ENCODE measurements at places on chromosomes 16 and 17.

GRCh38 chr17:80940171-80941123, 51.2 kb upstream of the CHMP6 start:
- no peak for DNase-seq

- DNase-seq, result no peak
Measured at GRCh38 chr16:83117810-83118209, 491.0 kb downstream of the CDH13 start.

- no peak for DNase-seq
Measured at GRCh38 chr17:8464941-8465340, 29.3 kb downstream of the NDEL1 start.

DNA sequence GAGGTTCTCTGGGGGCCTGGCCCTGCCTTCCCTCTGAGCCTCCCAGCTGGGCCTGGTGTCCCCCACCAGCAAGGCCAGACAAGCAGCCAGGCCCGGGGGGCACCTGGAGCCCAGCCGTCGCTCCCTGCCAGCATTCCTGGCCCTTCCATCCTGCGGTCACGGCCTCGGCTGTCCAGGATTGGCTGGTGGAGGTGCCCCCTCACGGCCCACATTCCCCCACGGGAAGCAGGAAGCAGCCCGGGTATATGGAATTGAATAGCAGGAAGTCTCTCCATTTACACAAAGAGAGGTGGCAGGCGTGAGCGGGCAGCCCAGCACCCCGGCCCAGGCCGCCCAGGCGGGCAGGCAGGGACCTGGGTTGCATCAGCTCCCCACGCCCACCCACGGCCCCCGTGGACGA, 14.5 kb downstream of the TRAF7 start:
- no peak for DNase-seq

DNA sequence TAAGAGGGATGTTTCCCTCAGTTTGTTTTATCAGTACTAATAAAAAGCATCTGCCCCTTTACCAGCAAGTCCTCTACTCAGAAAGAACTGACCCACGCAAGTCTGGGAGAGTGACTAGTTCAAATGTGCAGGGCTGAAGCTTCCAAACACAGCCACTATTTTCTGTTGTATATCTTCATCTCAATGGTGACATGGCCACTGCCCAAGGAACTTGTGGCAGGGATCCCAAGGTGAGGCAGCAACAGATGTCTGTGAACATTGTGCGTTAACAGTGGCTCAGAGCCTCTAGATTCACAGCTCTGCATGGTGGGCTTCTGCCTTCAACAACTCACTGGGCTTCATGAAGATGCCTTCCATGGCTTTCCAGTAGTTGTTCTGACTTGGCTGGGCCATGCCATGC, 3.7 kb upstream of the BLTP2 start:
- DNase-seq, result no peak

GRCh38 chr16:14056970-14057369, 14.1 kb upstream of the MRTFB start:
- no peak for DNase-seq

DNA sequence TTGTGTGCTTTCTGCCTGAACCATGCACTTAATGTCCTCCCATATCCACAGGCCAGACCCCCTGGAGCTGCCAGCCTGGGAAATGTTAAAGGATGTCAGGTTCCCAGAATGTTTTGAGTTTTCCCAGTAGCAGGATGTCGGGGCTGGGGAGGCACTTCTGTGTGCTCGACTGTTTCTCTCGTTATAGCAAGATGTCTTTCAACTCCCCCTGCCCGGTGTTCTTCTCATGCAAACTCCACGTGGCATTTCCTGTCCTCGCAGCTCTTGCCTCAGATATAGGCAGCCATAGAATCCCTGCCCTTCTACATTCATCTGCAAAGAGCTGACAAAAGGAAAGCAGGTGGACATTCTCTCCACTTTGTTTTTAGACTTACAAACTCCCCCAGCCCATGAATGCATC, 457.2 kb upstream of the CDH11 start:
- no peak for DNase-seq

DNA sequence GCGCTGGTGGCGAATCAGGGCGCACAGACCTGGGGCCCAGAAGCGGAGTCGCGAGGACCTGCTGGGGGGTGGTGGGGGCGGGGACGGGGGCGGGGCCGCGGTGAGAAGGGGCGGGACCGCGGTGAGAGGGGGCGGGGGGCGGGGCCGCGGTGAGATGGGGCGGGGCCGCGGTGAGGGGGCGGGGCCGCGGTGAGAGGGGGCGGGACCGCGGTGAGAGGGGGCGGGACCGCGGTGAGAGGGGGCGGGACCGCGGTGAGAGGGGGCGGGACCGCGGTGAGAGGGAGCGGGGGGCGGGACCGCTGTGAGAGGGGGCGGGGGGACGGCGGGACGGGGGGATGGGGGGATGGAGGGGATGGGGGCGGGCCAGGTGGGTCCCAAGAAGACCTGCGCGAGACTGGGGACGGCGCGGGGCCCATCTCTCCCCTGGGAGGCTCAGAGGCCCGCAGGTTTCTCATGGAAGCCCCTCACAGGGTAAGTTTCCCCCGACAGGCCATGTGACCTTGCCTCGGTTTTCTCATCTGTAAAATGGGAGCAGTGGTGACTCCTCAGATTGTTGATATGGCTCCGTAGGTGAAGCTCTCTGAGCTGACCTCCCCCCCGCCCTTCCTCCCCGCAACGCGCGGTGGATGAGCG, 28.6 kb upstream of the DBNDD1 start:
- DNase-seq, result no peak

GRCh38 chr16:48446534-48446920, 61.3 kb upstream of the SIAH1 start:
- no peak for DNase-seq

DNA sequence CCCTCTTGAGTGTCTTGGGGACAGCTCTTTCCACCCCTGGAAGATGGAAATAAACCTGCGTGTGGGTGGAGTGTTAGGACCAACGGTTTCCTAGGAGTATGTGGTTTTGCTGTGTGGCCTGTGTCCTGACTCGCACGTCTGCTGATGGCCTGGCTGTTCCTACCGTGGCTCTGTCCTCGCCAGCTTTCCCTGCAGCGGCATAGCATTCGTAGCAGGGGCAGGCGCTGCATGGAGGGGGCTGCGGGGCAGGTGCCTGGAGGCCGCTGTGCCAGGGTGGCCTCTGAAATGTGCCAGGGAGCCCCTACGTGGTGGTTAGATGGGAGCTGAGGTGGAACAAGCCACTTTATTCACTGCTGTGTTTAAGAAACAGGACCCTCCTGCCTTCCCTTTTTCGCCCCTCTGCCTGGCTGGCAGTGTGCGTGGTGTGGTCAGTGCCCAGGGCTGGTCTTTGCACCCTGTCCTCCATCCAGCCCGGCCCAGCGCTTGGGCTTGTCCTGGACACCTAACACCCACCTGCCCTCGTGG, 10.6 kb downstream of the SLC16A3 start:
- no peak for DNase-seq

DNA sequence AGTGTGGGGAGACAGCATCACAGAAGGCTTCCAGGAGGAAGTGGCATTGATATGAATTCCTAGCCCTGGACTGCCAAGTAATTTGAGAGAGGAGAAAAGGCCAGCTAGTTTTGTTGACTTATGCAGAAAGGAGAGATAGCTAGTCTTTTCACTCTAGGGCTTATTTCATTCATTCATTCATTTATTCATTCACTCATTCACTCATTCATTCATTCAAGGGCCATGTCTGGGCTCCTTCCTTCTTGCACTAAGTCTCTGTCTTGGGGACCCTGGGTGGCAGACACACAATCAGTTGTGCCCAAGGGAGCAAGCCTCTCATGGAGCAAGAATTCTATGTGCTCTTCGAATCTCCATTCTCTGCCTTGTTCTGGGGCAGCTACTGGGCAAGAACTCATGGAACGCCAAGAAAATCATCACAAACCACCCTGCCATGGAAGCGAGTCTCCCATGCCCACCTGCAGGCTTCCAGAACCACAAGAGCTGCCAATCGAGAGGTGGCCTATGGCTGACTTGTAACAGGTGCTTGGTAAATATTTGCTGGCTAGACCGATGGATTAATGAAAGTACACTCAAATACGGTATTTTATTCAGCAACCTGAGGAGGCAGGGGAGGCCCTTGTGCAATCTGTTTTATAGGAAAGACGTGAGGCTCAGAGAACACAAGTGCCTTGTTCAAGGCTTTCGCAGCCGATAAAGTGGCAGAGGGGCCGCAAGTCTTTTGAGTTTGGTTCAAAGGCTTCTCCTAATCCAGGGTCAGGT, 223.6 kb downstream of the XYLT1 start:
- no peak for DNase-seq

DNA sequence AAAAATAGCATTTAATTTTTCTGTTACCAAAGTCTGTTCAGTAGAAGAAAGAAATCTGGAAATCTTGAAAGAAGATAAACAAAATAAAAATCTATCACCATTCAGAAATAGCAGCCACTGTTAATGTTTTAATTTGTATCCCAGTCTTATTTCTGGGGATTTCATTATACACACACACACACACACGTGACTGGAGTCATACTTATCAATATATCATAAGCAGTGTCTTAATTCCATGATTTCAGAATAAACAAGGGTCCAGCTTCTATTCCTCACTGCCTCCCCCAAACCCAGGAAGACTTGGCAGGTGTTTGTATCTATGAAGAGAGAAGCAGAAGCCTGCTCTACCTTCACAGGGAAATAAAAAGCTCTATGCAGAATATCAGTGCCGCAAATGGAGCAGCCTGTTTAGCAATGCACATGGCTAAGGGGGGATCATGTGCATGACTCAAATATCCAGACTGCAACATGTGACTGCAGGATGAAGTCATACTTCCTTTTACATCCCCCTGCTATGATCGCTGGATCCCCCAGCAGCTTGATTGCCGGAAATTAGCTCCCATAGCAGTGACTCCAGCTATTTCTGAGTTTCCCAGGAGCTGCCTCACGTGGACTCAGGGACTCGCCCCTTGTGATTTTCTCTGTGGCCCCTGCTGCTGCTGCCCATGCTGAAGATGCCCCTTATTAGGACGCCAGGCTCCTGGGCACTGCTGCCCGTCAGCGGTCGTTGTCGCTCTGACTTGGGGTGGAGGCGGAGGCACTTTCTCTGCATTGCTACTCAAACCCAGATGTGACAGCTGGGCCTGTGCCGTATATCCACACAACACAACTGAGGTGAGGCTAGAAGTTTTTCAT, 341.0 kb downstream of the CPPED1 start:
- DNase-seq, result no peak

- no peak for DNase-seq
Measured at GRCh38 chr16:89000207-89000959, 23.4 kb upstream of the CBFA2T3 start.

DNA sequence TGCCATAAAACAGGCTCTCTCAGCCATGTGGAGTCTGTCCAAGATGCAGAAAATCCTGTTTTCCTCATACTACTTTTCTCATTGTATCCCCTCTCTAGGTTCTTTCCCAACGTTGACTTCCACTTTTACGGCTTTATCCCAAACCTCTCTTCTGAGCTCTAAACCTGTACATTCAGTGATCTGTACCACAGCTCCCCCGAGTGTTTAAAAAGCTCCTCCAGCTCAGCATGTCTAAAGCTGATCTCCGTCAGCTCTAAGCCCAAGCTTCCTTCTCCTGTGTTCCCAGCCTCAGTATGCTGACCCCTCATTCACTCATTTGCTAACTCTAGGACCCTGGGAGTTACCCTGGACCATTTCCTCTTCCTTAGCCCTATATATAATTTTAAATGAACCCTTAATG, 144.6 kb downstream of the DNAH9 start:
- DNase-seq, result no peak

GRCh38 chr16:27799896-27800295, 250.0 kb downstream of the KATNIP start:
- no peak for DNase-seq

- DNase-seq, result no peak
Measured at GRCh38 chr16:28181515-28181914, 30.2 kb downstream of the XPO6 start.

DNA sequence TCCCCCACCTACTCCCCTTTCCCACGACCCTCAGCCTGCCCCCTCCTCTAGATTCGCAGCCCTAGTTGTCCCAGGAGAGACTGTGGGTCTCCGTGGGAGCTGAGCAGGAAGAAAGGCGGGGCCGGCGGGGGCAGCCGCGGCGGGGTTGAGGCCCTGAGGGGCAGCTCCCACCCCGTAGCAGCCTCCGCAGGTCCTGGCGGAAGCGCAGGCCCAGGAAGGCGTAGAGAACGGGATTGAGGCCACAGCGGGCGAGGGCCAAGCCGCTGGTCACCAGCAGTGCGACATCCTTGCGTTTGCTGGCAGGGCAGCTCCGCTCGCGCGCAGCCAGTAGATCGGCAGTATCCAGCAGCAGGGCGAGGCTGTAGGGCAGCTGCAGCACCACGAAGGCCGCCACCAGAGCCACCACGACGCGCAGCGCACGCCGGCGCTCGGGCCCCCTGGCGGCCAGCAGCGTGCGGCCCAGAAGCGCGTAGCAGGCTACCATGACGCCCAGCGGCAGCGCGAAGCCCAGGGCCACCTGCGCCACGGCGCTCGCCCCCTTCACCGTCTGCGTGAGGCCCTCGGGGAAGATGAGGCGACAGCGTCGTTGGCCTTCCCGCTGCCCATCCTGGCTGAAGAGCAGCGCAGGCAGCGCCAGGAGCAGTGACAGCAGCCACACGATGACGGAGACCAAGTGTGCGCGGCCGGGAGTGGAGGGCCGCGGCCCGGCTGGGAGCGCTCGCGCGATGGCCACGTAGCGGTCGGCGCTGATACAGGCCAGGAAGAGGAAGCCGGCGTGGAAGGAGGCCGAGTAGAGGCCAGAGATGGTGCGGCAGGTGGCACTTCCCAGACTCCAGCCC, 1.9 kb downstream of the CCR10 start:
- peak; percentile 79 for DNase-seq

DNA sequence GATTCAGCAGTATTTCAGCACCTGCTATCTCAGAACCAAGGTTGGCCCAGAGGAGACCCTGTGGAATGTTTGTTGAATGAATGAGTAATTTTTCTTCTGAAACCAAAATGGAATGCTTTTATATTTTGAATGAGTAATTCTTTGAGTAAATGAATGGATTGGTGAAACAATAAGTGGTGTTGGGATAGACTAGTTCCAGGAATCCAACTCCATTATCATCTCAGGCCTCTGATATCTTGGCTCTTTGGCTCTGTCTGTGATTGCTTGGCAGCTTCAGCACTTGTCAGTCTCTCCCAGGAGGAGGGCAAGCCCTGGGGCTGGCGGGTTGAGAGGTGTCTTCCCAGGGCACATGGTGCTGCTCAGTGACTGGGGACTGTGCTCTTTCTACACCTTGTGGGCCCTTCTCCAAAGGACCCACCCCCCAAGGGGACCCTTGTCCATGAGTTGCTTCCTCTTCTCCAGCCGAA, 284.4 kb upstream of the FOXF1 start:
- no peak for DNase-seq

Measured in activated T-cell treated with anti-CD3 and anti-CD28 coated beads for 48 hours (primary cell).